COR-L47 (cell line): ENCODE measurements at places on chromosomes 7 and 10.

DNA sequence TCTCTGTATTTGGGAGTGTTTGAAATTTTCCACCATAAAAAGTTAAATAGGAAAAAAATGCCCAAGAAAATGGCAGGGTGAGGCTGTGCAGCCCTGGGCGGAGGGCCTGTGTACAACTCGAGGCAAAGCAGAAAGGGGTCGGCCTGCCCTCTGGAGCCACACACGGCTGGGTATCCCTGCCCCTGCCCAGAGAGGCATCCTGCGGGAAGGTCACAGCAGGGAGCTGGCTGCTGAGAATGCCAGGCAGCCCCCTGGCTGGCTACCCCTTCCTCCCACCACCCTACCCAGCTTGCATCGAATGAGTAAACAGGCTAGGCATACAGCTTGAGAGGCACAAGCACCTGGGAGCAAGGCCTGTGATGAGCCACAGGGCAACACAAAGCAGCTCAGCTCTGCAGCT, 46.1 kb downstream of the CAMK2B start:
- DNase-seq, result no peak

DNA sequence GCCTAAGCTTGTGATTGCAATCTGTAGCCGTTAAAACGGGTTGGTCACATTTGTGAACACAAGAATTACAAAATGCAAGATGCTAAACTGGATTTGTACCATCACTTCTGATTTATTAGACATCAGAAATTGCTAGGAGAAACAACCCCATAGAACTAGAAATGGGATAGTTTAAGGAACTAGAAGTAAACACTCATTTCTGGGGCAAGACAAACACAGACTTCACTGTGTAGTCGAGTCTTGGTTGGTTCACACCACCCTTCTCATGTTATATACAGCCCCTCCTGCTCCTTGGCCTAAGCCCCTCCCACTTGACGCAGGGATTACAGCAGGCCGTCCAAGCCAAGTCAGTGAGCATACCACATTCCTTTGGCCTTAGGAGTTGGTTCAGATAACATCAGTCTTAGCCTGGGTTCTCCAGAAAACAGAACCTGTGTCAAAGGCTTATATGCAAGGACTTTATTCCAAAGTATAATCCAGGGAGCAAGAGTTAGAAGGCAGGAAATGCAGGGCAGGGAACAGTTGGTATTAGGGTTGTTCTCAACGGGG, 2.0 kb upstream of the NRAP start:
- DNase-seq, result no peak

DNA sequence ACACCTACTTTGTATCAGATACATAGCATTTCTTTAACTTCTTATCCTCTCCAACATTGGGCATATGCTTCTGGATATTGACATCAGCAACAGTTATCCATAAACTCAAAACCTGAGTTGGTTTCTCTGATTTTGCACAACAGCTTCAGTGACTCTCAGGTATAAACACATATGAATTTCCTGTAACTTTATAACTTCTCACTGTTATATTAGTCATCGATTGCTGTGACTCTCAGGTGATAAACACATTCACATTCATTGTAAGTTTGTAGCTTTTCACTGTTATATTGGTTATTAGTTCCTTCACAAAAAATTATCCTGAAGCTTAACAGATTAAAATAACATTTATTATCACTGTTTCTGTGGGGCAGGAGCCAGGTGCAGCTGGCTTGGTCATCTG, 57.0 kb downstream of the ASAH2B start:
- no peak for DNase-seq

- DNase-seq, result no peak
Observed at GRCh38 chr7:30922596-30922995, 10.9 kb downstream of the AQP1 start.

DNA sequence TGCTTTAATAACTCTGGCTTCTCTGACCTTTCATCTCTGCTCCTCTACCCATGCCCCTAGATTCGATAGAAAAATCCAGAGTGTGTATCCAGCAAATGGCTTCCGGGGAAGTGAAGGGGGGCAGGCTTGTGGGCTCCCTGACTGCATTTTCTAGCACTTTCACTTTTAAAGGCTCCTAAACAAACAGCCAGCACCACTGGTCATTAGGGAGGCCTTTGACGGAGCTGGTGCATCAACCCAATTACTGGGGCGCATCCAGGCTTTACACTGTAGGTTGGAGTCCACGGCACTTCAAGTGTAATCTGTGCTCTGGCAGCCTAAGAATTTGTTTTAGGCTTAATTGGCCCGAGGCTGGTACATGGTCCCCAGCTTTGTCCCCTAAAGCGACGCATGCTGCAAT, 291.9 kb downstream of the GFRA1 start:
- no peak for DNase-seq

DNA sequence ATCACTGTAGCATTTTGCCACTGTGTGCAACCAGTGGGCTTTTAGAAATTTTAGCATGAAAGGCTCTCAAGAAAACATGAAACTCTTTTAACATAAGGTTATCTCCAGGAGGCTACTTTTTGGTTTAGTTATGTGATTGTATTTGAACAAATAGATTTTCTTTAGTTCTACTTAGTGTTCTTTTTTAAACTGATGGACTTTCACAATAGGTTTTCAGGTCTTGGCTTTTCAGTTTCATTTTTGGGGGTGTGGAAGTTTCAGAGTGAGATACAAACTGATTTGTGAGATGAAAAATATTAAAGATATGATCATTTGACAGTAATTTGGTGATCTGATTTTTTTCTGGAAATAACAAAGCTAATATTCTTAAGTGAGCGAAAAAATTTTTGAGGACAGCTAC, 344.1 kb downstream of the PHF14 start:
- DNase-seq, result no peak

DNA sequence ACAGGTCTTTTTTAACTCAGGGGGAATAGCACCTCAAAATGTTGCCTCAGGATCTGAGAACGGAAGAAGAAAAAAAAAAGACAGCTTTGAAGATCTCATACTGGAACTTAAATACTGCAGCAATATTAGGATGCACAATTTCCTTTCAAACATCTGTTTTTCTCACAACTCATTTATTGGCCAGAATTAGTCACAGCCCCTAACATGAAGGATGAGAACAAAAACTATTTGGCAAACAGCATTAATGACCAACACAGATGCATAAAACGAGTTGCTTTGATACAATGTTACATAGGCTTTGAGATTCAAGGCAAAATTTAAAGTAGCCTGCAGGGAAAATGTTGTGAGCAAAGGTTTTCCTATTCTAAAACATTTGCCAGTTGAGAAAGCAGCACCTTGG, 36.5 kb downstream of the JMJD1C start:
- no peak for DNase-seq

- DNase-seq, result no peak
Observed at GRCh38 chr7:43577485-43577951, 5.4 kb upstream of the STK17A start.

DNA sequence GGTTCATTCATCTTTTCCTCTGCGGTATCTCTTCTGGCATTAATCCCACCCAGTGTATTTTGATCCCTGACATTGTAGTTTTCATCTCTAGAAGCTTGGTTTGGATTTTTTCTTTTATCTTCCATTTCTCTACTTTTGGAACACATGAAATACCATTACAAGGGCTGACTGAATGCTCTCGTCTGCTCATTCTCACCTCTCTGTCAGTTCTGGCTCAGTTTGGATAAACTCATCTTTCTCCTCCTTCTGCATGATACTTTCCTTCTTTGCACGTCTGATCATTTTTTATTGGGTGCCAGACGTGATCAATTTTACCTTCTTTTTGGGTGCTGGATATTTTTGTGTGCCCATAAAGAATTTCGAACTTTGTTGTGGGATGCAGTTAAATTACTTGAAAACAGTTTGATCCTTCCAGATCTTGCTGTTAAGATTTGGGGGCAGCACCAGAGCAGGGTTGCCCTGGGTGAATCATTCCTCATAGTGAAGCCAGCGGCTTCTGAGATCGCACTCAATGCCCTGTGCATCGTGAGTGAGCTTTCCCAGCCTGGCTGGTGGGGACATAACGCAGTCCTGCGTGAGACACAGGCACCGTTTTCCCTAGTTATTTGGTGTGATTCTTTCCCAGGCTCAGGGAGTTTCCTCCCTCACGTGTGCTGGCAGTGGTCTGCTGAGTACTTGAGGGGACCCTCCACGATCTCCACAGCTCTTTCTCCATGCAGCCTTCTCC, 53.8 kb downstream of the LHPP start:
- no peak for DNase-seq

GRCh38 chr10:695396-695795, 5.9 kb upstream of the DIP2C start:
- no peak for DNase-seq

- no peak for DNase-seq
Observed at GRCh38 chr10:129114588-129114987, 352.5 kb upstream of the MGMT start.

DNA sequence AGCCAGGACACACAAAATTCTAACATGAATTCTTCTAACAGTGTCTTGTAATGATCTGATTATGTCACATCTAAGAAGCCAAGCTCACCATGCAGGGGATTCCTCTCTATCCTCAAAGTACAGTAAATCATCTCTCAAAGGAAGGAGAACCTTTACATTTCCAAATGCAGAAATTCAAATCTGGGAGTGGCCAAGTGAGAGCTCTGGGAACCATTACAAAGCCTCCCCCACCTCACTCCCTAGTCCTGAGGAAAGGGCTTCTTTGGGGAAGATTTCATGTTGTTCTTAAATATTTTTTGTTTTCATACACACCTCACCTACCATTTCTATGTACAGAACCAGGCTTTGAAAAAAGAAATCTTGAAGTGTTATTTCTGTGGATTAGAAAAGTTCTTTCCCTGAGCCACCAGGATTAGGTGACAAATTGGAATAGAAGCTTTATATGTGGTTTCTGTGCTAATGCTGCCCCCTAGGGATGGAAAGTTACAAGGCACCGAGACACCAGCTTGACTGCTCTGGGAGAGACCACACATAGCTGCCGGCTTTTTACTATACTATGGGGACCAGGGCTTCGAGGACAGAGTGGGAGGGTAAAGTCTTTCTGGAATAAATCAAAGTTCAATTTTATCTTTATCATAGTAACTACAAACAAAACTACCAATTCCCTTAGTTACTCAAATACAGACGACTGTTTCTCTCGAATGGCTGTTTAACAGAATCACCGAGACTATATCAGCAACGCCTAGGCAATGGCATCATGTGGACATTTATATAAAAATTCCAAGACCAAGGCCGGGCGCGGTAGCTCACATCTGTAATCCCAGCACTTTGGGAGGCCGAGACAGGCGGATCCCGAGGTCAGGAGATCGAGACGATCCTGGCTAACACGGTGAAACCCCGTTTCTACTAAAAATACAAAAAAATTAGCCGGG, 116.1 kb downstream of the RNF216 start:
- DNase-seq, result peak; percentile 45

DNA sequence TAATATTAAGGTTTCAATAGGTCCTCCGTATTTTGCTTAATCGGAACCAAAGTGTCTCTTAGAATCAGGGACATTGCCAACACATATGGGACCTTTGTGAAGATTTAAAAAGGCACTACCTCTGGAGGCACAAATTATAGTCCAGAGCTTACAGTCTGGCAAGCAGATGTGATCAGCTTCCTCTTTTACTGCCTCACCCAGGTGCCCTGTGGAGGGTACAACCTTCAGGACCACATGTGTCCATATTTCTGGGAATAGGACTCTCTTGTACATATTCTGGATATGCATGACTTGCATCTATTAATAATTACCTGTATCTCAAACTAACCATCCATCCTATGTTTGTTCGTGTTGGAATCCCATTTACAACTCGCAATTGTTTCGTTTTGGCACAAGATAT, 60.0 kb downstream of the HGF start:
- no peak for DNase-seq

GRCh38 chr10:31071232-31072005, 39.8 kb upstream of the ZNF438 start:
- DNase-seq, result no peak

- DNase-seq, result no peak
Observed at GRCh38 chr10:75465450-75465827, 34.0 kb downstream of the LRMDA start.

DNA sequence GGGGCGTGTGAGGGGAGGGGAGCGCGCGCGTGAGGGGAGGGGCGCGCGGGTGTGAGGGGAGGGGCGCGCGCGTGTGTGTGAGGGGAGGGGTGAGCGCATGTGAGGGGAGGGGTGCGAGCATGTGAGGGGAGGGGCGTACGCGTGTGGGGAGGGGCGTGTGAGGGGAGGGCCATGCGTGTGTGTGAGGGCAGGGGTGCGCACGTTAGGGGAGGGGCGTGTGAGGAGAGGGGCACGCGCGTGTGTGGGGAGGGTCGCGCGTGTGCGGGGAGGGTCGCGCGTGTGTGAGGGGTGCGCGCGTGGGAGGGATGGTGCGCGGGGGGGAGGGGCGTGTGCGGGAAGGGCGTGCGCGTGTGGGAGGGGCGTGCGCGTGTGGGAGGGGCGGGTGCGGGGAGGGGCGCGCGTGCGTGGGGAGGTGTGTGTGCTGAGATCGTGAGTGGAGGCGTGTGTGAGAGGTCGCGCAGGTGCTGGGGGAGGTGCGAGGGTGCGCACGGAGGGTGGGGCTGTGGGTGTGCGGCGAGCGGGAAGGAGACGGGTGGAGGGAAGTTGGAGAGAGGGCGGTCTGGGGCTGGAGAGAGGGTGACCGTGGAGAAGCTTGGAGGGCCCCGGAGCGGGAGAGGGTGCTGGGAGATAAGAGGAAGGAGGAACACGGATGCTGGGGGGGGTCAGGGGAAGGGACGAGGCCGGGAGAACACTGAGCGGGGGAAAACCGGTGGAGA, 19.7 kb downstream of the MXI1 start:
- peak; percentile 73 for DNase-seq

DNA sequence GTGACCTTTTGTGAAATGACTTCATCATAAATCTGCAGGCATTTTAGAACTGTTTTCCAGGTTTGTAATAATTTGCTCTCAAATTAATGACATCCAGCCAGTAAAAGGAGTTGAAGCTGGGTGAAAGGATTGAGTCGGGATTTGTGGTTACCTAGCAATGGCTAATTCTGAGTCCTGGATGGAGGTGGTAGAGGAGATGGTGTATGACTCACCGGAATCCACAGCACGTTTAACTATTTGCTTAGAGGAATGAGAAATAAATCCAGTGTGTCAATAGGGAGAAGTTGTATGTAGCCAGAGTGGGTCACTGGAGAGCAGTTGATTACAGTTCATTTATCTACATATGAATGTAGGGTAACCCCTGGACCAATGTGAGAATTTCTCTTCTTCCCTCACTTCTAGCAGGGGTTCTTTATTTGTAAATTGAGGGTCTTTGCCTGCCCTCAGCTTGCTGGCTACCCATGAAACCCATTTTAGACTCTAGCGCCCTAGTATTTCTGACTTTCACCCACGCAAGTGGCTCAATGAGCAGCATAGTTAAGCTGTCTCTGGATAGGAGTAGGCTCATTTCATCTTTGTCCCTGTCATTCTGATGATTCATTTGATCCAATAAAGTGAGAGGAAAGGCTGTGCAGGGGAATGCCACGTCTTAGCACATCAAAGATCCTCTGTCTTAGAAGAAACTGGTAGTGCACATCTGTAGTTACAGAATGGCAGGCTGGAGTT, 547.8 kb downstream of the SORCS3 start:
- no peak for DNase-seq

DNA sequence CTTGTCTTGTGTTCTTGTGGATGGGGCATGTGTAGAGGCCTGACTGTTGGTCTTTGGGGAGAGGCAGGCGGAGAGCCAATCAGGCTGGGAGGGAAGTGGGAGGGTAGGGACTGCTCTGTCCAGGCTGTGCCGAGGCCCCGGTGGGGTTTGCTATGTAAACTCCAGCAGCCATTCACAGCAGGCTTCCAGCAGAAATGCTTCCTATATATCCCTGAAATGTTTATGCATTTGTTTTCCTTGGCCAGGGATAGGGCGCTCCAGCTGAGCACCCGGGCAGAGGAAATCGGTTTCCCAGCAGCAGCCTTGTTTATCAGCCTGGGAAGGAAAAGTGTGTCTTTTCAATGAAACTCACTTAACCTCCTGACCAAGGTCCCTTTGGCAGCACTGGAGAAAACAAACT, 18.3 kb upstream of the AQP1 start:
- peak; percentile 15 for DNase-seq

- no peak for DNase-seq
Observed at GRCh38 chr7:72435366-72435765, 23.2 kb upstream of the CALN1 start.
